ENCODE measurements at places on chromosomes 13 and 19. TPM values are rescaled to one million over a fixed set of nuclear protein-coding genes. Genes with fewer than 3 reads are reported as not detected.

C19orf67 gene
- total RNA-seq = not detected

DNA sequence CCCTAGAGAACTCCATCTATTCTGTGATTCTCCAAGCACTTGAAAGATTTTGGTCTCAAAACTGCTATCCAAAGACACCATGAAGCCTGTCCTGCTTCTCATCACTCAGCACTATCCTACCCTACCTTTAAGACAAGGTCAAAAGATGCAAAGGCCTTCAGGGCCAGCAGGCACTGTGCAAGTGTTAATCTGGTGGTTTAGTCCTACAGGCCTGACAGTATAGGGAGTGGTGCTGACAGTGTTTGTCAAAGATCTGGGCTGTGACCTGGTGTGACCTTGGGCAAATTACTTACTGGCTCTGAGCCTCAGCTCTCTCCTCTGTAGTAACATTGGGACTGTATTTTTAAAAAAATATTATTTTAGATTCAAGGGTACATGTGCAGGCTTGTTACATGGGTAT lies 28.0 kb downstream of the SIAH3 start:
- DNase-seq = no peak
- no peak overlapping the region for H3K27ac ChIP-seq

GRCh38 chr19:2500841-2501261 lies 24.9 kb downstream of the GADD45B start:
- no peak for DNase-seq
- H3K36me3 ChIP-seq = peaks cover 2% of the 10 kb centered on the region
- H3K4me3 ChIP-seq = no peak overlapping the region
- H3K4me1 ChIP-seq = peaks cover 45% of the 10 kb centered on the region
- peaks cover 7% of the 10 kb centered on the region for H3K27me3 ChIP-seq

GRCh38 chr13:110217085-110217484 lies 89.9 kb downstream of the COL4A1 start:
- no peak for DNase-seq
- no peaks in the 10 kb centered on the region for H3K4me1 ChIP-seq
- no peak overlapping the region for H3K4me3 ChIP-seq
- peaks cover 15% of the 10 kb centered on the region for H3K27me3 ChIP-seq
- H3K27ac ChIP-seq = no peak overlapping the region

DNA sequence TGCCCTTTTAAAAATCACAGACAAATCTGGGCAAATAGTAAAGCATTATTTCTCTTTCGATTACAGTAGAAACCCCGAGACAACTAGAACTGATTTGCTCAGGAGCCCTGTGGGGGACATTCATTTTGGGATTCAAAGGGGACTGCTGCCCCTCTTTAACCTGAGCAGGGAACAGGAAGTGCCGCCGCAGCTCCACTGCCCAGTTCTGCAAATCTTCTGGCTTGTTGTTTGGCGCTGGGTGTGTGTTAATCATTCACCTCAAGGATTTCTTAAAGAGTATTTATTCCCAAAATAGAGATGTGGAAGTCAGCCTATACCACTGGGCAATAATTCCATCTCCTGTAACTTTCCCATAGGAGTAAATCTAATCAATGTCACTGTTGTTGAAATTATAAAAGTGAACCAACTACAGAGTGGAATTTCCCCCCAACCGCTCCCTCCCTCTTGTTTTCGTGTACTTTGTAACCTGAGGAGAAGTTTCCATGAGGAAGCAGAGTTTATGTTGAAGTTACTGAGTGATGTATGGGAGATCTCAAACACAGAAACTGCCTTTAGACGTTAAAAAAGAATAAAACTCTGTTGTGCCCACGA lies 515.8 kb downstream of the KLF12 start:
- H3K4me1 ChIP-seq = peaks cover 14% of the 10 kb centered on the region
- DNase-seq = no peak
- H3K27me3 ChIP-seq = peaks cover 10% of the 10 kb centered on the region
- no peak overlapping the region for H3K4me3 ChIP-seq
- H3K36me3 ChIP-seq = no peaks in the 10 kb centered on the region

DNA sequence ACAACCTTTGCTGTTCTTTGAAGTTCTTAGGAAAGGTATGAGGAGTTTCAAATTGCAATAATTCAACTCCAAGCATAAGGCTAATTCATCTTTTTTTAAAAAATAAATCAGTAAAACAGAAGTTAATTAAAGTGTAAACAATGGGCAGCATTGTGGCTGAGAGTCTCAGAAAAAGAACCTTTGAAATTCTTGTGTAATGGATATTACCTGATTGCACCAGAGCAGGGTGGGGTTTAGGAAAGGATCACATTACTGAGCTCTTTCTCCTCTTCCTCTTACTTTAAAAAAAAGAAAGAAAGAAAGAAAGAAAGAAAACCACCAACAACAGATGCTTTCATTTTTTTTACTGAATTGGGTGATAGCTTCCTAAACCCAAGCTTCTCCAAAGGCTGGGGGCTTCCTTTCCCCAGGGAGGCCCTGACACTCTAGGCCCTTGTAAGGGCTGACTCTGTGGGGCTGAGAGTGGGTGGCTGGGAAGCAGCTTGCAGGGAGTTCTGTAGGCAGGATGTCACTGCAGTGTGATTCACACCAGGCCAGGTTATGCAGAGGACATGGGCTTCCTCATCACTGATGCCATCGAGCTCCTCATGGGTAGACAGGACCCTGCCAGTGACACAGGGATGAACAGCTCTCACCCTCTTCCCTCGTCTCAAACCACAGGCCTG lies 564.5 kb downstream of the FGF9 start:
- no peak for DNase-seq
- H3K27me3 ChIP-seq = no peaks in the 10 kb centered on the region
- no peaks in the 10 kb centered on the region for H3K4me1 ChIP-seq
- H3K27ac ChIP-seq = no peak overlapping the region

GRCh38 chr19:18068395-18068794 lies 18.3 kb downstream of the IL12RB1 start:
- no peak for DNase-seq
- H3K27me3 ChIP-seq = no peaks in the 10 kb centered on the region
- H3K4me1 ChIP-seq = peaks cover 5% of the 10 kb centered on the region
- peaks cover 38% of the 10 kb centered on the region for H3K36me3 ChIP-seq
- no peak overlapping the region for H3K4me3 ChIP-seq

DNA sequence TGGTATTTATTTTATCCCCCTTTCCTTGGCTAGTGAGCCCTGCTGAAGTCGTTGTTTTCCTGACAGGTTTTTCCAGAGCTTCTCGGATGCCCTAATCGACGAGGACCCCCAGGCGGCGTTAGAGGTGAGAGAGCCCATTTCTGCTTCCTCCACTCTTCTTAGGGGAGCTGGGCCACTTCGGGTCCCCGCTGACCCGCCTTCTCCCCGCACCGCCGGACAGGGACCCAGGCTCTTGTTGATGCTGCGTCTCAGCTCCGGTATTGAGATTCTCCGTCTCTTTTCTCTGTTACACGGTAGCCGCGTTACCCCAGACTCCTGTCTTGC lies 306 bp downstream of the SUGT1 start:
- no peak overlapping the region for H3K4me3 ChIP-seq
- H3K36me3 ChIP-seq = peaks cover 19% of the 10 kb centered on the region
- H3K27me3 ChIP-seq = no peaks in the 10 kb centered on the region
- H3K4me1 ChIP-seq = peaks cover 9% of the 10 kb centered on the region
- no peak overlapping the region for H3K27ac ChIP-seq

DNA sequence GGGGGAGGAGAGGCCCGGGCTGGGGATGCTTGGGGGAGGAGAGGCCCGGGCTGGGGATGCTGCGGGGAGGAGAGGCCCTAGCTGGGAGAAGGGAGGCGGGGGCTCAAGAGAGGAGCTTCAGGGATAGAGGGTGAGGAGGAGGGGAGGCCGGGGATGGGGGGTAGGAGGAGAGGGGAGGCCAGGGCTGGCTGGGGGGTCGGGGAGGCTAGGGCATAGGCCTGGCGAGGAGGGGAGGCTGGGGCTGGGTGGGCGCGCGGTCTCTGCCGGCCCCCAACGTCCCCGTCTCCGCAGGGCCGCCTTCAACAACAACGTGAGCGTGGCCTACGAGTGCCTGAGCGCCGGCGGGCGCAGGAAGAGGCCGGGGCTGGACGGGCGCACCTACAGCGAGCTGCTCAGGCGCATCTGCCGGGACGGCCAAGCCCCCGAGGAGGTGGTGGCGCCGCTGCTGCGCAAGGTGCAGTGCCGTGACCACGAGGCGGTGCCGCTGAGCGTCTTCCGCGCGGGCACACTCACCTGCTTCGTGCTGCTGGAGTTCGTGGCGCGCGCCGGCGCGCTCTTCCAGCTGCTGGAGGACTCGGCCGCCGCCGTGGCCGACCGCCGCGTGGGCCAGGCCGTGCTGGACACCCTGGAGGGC lies 11.4 kb downstream of the TPGS1 start:
- H3K4me3 ChIP-seq = no peak overlapping the region
- no peaks in the 10 kb centered on the region for H3K27me3 ChIP-seq
- H3K27ac ChIP-seq = no peak overlapping the region
- peaks cover 4% of the 10 kb centered on the region for H3K36me3 ChIP-seq
- peaks cover 12% of the 10 kb centered on the region for H3K4me1 ChIP-seq

DNA sequence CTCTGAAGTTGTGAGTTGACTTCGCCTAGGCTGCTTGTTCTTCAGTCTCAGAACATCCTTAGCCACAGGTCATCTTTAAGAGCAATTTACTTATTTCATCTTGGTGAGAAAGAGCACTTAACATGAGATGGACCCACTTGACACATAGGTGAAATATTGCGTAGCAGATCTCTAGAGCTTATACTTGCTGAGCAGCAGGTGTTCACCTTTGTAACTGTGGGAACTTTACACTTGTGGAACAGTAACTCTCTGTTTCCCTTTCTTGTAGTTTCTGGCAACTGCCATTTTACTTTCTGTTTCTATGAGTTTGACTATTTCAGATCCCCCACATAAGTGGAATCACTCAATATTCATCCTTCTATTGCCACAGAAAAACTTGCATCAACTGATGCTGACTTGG lies 95.7 kb downstream of the SLC10A2 start:
- no peaks in the 10 kb centered on the region for H3K4me1 ChIP-seq
- H3K4me3 ChIP-seq = no peak overlapping the region
- no peak overlapping the region for H3K27ac ChIP-seq
- H3K36me3 ChIP-seq = no peaks in the 10 kb centered on the region

GRCh38 chr13:113443991-113444390 lies 9.3 kb downstream of the ADPRHL1 start:
- DNase-seq = no peak
- no peaks in the 10 kb centered on the region for H3K27me3 ChIP-seq
- H3K36me3 ChIP-seq = peaks cover 7% of the 10 kb centered on the region
- H3K4me1 ChIP-seq = no peaks in the 10 kb centered on the region

DNA sequence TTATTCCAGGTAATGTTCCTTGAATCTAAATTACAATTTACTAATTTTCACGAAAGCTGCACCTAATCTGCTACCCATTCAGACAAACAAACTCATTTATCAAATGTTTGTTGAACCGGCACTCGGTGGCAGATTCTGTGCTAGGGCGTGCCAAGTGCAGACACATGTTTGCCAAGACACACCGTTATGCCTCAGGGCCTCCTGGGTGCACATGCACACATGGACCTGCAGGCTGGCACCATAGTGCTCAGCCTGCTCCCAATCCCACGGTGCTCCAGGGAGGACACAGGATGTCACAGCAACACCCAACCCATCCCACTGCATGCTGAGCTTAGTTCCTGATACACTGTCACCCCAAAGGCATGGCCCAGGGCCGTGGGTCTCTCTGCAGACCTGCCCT lies 7.7 kb downstream of the SCGB2B2 start:
- no peak overlapping the region for H3K27ac ChIP-seq
- peaks cover 1% of the 10 kb centered on the region for H3K27me3 ChIP-seq
- H3K4me1 ChIP-seq = peaks cover 9% of the 10 kb centered on the region
- no peak for DNase-seq
- no peak overlapping the region for H3K4me3 ChIP-seq

- no peaks in the 10 kb centered on the region for H3K36me3 ChIP-seq
- no peak for DNase-seq
- no peak overlapping the region for H3K4me3 ChIP-seq
- peaks cover 2% of the 10 kb centered on the region for H3K27me3 ChIP-seq
Measured at GRCh38 chr19:5314012-5314906, 26.4 kb downstream of the PTPRS start.

- no peak overlapping the region for H3K4me3 ChIP-seq
- H3K4me1 ChIP-seq = no peaks in the 10 kb centered on the region
- DNase-seq = no peak
- no peak overlapping the region for H3K27ac ChIP-seq
Measured at GRCh38 chr13:109955598-109955997, 169.2 kb upstream of the IRS2 start.

DNA sequence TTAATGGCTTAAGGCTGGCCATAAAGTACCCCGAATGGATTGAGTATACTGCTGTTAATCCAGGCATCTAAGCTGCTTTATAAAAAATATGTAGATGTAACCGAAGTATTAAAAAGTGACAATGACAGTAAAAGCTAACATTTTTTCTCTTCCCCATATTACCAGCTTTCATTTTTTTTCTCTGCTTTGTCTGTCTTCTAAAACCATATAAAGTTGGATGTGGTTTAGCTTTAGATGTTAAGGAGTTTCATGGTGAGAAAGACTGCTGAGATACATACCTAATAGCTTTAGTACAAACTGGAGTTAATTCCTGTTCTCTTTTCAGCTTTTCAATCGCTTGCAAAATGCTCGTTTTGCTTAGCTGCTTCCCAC lies 838 bp downstream of the AKAP11 start:
- H3K4me3 ChIP-seq = peak overlapping the region; percentile 97
- peaks cover 31% of the 10 kb centered on the region for H3K36me3 ChIP-seq
- H3K27me3 ChIP-seq = no peaks in the 10 kb centered on the region
- H3K4me1 ChIP-seq = peaks cover 57% of the 10 kb centered on the region
- DNase-seq = no peak

DNA sequence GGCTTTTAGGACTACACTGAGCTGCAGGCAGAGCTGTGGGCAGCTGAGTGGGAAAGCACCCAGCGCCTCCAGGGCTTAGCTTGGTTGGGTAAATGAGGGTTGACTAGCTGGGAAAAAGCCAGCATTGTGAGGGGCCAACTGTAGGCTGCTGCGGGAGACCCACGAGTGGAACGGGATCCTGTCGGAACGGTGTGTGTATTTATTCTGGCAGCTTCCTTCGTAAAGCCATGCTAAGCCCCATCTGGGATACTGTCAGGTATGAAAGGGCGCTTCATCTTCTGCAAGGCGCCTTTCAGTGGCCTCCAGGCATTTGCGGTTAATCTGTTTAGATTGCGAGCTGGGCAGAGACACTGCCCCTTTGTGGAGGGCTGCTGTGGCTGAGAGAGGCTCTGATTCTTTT lies 39.5 kb upstream of the CNMD start:
- no peaks in the 10 kb centered on the region for H3K4me1 ChIP-seq
- no peak overlapping the region for H3K27ac ChIP-seq

GRCh38 chr13:68719815-68720214 lies 1387.8 kb upstream of the ATXN8OS start:
- DNase-seq = no peak
- no peak overlapping the region for H3K4me3 ChIP-seq
- H3K4me1 ChIP-seq = no peaks in the 10 kb centered on the region
- H3K36me3 ChIP-seq = no peaks in the 10 kb centered on the region
- H3K27ac ChIP-seq = no peak overlapping the region
- no peaks in the 10 kb centered on the region for H3K27me3 ChIP-seq

DNA sequence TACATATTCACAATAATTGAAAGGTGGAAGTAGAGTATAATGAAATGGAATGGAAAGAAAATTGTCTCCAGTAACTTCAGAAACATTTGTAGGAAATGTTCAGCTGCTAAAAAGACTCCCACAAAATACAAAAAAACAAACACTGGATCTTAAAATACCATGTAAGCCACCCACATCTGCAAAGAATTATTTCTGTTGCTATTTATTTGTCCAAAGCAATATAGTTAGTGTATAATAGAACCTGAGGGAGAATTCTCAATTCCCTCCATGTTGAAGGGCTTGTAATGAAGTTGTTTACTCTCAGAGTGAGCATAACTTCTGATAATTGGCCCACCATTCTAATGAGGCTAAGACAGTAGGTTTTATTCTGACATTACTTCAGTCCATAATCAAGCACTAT lies 37.4 kb upstream of the KLF12 start:
- no peaks in the 10 kb centered on the region for H3K36me3 ChIP-seq
- H3K27me3 ChIP-seq = peaks cover 14% of the 10 kb centered on the region
- no peak overlapping the region for H3K4me3 ChIP-seq
- no peaks in the 10 kb centered on the region for H3K4me1 ChIP-seq

Measured in activated CD4-positive, alpha-beta memory T cell treated with anti-CD3 and anti-CD28 coated beads, Interleukin-2, amount 10 ng/mL, durations not matched to agents 7 days and 5 days (primary cell).